ENCODE measurements at places on chromosomes 2 and 18.

GRCh38 chr2:100143286-100143685 is 896 bp upstream of the AFF3 start:
- DNase-seq: no peak

GRCh38 chr18:74714791-74715190 is 117.1 kb downstream of the ZNF407 start:
- DNase-seq: no peak

GRCh38 chr2:151655663-151656398 is 78.4 kb downstream of the NEB start:
- no peak for DNase-seq

- no peak for DNase-seq
Measured at GRCh38 chr2:138652378-138652777, 127.8 kb downstream of the NXPH2 start.

- DNase-seq: no peak
Measured at GRCh38 chr18:13380691-13381070, 162.1 kb downstream of the LDLRAD4 start.

DNA sequence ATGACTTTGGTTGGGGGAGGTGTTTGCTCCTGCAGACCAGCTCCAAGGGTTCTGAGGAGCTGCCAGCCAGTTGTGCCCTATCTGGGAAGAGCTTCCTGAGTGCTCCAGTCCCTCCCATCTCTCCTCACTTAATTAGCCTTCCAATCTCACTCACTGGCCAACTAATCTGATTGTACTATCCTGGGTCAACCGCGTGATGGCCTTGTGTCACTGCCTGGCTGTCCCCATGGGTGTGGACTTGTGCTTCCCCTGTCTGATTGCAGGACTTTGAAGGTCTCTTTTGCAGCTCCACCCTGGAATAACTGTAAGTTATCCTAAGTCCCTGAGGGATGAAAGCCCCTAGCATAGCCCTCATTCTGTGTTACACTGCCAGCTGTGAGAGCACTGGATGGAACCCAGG is 65.0 kb downstream of the SLC4A5 start:
- no peak for DNase-seq

DNA sequence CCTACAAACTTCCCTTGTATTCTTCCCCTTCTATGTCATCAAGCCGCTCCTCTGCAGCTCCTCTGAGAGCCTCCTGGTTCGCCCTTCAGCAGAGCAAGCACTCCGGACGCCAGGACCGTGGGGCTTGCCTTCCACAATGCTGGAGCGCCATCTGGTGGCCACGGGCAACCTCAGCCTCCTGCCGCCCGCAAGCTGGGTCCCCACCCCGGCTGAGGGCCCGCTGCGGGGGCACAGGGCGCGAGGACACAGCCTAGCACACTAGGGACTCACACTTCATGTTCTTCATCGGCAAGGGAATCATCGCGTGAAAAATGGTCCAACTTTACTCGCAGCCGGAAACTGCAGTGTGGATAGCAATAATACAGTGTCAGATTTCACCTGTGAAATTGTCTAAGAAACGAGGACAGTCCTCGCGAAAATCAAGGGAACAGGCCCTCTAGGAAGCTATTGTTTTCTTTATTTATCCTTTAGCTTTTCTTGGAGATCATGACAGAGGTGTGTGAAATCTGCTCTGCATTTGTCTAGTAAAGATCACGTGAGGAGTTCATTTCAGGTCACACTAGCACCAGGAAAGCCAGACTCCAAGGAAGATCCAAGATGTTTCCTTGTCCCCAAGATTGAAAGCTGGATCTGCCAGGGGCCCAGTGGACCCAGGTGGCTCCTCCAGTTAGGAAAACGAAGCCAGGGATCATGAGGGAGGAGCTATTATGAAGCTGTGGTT is 5.8 kb downstream of the PRLH start:
- peak; percentile 94 for DNase-seq

GRCh38 chr18:45874491-45875184 is 49.2 kb downstream of the SIGLEC15 start:
- peak; percentile 89 for DNase-seq

- no peak for DNase-seq
Measured at GRCh38 chr18:56374007-56374655, 264.3 kb downstream of the TXNL1 start.

GRCh38 chr2:193895226-193895625 is 1700.5 kb upstream of the TMEFF2 start:
- DNase-seq: peak; percentile 15

- DNase-seq: no peak
Measured at GRCh38 chr2:140526575-140526974, 1604.2 kb downstream of the LRP1B start.

GRCh38 chr18:6476190-6476589 is 61.5 kb upstream of the L3MBTL4 start:
- DNase-seq: no peak

DNA sequence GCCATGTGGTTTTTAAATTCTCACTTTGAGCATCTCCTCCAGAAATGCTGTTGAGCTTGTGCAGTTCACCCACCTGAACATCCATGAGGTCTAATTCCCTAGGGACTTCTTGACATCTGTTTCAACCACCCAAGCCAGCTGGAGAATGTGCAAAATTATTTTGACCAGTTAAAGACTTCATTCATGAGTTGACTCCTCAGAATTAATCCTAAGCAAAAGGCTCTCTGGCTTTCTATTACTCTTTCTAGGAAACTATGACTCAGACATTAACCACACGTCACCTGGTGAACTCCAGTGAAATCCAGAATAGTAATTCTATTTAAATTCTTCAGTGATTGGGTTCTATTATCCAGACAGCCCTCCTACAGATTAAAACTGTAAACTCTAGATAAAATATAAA is 247.5 kb downstream of the NBAS start:
- peak; percentile 55 for DNase-seq

DNA sequence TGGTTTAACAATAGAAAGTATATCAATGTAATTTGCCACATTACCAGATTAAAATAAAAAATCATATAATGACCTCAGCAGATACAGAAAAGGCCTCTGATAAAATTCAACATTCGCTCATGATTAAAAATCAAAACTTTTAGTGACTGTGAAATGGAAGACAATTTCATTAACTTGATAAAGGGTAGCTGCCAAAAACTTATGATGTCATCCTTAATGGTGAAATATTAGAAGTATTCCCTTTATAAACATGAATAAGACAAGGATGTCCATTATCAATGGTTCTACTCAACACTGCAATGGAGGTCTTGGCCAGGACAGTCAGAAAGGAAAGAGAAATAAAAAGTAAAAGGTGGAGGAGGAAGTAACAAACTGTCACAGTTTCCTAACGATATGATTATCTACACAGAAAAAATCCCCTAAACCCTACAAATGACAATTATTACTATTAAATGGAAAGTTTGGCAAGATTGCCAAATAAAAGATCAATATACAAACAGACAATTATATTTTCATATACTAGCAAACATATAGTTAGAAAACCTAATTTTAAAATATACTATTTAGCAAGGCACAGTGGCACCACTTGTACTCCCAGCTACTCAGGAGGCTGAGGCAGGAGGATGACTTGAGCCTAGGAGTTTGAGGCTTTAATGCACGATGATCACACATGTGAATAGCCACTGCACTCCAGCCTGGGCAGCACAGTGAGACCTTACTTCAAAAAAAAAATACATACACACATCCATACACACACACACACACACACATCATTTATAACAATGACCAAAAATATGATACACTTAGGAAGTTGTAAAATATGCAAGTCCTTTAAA is 12.8 kb downstream of the METTL8 start:
- DNase-seq: no peak

GRCh38 chr18:7158216-7158615 is 40.6 kb upstream of the LAMA1 start:
- no peak for DNase-seq

GRCh38 chr18:21129566-21130216 is 18.1 kb upstream of the ROCK1 start:
- no peak for DNase-seq

DNA sequence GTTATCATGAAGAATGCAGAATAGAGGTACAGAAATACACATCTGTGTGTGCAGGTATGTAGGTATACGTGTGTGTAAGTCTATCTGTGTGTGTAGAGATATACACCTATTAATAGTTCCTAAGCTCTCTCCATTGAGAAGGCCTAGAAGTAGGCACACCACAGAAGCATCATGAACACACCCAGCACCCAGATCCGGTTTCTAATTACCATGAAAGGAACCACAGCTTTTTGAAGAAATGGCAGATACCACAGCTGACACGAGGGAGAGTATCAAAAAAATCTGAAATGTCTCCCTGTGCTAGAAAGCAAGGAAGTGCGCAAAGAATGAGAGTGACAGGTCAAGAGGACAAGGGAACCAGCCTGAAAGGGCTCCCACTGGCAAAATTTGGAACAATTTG is 27.7 kb upstream of the AP1S3 start:
- DNase-seq: no peak

DNA sequence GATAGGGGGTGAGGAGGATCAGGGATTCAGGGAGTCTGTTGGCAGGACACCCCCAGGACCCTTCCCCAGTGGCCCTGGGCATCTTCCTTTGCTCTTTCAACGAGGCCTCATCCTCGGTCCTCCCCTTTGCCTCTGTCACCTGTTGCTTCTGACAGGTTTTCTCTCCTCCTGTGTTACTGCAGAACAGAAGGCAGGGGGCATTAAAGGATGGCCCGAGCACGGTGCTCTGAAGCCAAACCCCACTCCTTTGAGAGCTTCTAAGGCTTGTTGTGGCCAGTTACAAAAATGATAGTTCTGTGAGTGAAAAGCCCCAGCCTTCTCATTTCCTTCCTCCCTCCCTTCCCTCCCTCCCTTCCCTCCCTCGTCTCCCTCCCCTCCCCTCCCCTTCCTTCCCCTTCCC is 82.5 kb downstream of the THNSL2 start:
- no peak for DNase-seq

GRCh38 chr2:53780056-53780455 is 6.7 kb downstream of the ASB3 start:
- no peak for DNase-seq

GRCh38 chr2:46065152-46065551 is 232.1 kb upstream of the EPAS1 start:
- no peak for DNase-seq

DNA sequence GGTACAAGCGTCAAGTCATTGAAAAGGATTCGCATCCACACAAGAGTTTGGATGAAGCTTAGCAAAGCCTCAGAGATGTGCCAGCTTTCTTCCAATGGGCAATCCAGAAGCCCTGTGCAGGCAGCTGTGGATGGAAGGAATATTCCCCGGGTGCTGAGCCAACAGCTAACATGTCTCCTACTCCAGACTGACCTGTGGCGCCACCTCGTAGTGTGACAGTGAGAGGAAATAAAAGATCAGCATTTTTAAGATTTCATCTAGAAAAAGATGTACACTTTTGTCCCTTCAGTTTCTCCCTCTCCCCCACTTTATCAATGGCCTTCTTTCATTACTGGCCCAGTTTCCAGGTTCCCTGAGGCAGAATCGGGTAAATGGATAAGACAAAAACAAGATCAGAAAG is 48.9 kb upstream of the SPATS2L start:
- DNase-seq: no peak

DNA sequence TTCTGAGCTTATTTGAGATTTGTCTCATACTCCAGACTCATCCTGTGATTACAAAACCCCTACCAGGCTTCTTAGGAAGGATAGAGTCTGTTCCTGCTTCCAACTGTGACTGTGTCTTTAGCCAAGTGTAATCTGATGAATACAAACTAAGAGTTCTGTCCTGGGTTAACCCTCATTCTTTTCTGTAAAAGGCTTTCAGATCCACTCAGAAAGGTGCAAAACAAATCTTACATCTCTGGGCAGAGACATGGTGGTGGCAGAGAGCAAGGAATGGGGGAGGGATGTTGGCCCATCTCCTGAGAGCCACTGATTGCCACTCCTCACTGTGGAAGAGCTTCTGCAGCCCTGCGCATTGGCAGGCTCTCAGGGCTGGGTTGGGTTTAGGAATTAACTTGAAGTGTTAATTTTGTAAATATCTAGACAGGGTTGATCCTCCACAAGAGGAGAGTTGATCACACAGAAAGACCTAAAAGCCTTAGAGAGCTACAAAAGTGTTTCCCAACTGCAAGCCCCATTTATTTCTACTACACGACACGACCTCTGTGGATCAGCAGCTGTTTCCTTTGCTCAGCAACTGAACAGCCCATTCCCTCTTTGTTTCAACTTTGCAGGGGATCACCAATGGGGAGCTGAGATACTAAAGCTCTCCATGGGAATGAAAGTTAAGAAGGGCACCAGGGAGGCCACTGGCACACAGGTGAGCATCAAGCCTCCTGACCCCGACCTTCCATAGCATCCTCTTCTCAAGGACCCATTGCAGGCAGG is 23.7 kb upstream of the SPTBN1 start:
- DNase-seq: no peak

GRCh38 chr2:239322416-239323086 is 78.3 kb downstream of the HDAC4 start:
- DNase-seq: no peak

DNA sequence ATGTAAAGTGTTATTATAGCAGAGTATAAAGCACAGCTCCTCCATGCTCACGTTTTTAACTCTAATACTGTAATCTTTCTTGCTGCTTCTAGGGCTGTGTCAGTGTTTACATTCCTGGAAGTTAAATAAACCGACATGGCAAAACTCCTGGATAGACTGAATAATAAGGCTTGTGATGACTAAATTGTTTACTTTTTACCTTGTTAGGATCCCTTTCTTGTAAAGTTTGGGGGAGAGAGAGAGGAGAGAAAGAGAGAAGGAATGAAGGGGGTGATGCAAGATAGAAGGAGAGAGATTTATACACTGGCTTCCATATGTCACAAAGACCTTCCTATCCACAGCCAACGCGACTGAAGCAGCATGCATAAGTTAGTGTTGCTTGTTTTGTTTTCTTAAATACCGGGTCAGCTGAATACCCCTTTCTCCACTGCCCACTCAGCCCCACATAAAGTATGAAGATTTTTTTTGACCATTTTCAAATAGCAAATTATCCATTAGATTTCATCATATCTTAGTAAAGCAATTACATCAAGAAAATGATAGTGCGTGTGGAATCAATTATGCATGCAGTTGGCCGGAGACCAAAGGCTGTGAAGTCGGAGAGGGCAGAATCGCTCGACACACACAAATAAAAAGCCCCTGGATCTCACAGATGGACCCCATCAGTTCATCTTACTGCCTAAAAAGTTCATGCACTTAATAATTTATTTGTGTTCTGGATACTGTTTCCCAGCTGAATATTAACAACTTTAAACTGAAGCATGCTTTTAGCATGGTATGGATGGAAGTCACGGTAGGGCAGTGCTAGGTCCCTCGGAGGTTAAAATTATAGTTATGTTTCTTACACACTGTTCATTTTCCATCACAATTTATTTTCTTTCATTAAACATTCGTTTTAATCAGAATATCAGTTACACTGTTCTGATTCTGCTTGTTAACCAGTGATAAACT is 20.1 kb downstream of the BCL11A start:
- DNase-seq: no peak

GRCh38 chr2:70718241-70718640 is 49.8 kb downstream of the ADD2 start:
- DNase-seq: no peak
